Stomach (tissue), 19 donors: ENCODE measurements at places on chromosomes 3 and 15. TPM values are rescaled to one million over a fixed set of nuclear protein-coding genes. Genes with fewer than 3 reads are reported as not detected.

GRCh38 chr3:94822298-94822697 is 759.4 kb downstream of the NSUN3 start:
- H3K36me3 ChIP-seq = no peaks in the 10 kb centered on the region
- H3K4me1 ChIP-seq = no peaks in the 10 kb centered on the region
- no peak overlapping the region for H3K27ac ChIP-seq
- DNase-seq = no peak
- no peaks in the 10 kb centered on the region for H3K27me3 ChIP-seq
- H3K4me3 ChIP-seq = no peak overlapping the region

DNA sequence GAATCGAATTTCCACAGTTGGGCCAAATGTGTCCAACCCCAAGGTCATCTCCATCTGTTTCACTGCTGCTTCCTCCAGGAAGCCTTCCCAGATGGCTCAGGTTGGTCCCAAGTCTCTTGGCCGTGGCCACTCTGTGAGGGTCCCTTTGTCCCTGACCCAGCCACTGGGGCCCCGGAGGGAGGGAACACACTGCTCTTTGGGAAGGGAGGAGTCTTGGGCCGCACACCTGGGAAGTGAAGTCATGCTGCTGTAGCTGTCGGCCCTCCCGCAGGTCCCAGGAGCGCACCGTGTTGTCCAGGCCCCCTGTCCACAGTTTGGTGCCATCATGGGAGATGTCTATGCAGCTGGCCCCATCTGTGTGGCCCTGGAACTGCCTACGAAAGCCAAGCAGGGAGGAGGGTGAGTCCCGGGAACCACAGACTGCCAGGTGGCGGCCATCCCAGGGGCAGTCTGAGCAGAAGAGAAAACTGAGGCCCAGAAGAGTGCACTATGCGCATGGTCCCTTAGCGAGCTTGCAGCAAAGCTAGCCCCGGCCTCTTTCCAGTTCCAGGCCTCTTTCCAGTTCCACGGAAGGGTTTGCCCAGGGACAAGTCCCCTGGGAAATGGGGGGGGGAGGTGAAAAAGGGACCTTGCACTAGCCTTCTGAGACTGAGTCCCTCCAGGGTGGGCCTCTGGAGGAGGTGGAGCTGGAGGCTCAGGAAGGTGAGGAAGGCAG is 44.6 kb downstream of the TLE3 start:
- no peaks in the 10 kb centered on the region for H3K27me3 ChIP-seq
- no peak overlapping the region for H3K4me3 ChIP-seq
- peaks cover 6% of the 10 kb centered on the region for H3K4me1 ChIP-seq
- H3K36me3 ChIP-seq = peaks cover 100% of the 10 kb centered on the region

DNA sequence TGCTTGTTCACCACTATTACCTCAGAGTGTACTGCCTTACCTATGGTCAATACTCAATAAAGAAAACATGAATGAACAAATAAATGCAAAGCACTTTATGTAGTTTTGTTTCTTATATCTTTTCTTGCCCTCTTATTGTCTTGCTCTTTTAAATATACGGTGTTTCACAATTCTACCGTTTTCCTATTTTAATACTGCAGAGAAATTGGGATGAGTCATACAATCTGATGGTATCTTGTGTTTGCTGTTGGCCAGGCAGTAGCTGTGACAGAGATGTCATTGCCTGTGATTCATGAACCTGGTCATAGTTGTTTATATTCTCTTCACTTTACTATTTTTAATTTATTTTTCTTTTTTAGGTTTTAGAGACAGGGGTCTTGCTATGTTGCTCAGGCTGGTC is 48.3 kb downstream of the SERP1 start:
- H3K4me3 ChIP-seq = no peak overlapping the region
- no peaks in the 10 kb centered on the region for H3K4me1 ChIP-seq
- no peaks in the 10 kb centered on the region for H3K36me3 ChIP-seq

- H3K36me3 ChIP-seq = no peaks in the 10 kb centered on the region
- H3K4me1 ChIP-seq = no peaks in the 10 kb centered on the region
- no peak overlapping the region for H3K27ac ChIP-seq
- no peaks in the 10 kb centered on the region for H3K27me3 ChIP-seq
- H3K4me3 ChIP-seq = no peak overlapping the region
Observed at GRCh38 chr3:16113704-16114103, 60.8 kb upstream of the GALNT15 start.

GRCh38 chr3:160132226-160132625 is 93.0 kb upstream of the C3orf80 start:
- H3K36me3 ChIP-seq = no peaks in the 10 kb centered on the region
- no peak for DNase-seq
- no peaks in the 10 kb centered on the region for H3K27me3 ChIP-seq
- H3K4me3 ChIP-seq = no peak overlapping the region

DNA sequence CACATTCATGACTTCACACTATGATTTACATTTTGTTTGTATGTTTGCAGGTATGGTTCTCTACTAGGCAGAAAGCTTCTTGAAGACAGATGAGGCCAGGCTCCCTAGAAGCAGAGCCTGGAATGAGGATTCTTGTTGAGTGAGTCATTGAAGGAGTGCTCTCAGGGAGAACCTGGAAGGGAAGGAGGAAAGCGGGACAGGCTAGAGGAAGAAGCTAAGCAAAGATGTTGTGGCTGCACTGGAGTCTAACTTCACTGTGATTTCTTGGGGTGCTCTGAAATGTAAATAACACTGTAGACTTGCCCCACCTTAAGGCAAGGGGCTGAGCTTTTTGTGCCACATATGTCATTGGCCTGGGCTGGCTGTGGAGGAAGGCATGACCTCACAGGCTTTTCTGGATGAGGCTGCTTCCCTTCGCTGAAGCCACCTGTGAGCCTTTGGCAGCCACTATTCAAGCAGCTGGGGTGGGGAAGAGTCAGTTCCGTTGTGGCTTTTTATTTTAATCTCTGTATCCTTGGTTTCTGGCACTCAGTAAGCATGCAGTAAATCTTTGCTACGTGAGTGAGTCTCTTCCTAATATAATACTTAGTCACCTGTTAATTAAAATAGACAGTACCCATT is 307.3 kb downstream of the SV2B start:
- DNase-seq = no peak
- no peaks in the 10 kb centered on the region for H3K27me3 ChIP-seq
- no peaks in the 10 kb centered on the region for H3K36me3 ChIP-seq
- no peak overlapping the region for H3K4me3 ChIP-seq
- no peaks in the 10 kb centered on the region for H3K4me1 ChIP-seq

DNA sequence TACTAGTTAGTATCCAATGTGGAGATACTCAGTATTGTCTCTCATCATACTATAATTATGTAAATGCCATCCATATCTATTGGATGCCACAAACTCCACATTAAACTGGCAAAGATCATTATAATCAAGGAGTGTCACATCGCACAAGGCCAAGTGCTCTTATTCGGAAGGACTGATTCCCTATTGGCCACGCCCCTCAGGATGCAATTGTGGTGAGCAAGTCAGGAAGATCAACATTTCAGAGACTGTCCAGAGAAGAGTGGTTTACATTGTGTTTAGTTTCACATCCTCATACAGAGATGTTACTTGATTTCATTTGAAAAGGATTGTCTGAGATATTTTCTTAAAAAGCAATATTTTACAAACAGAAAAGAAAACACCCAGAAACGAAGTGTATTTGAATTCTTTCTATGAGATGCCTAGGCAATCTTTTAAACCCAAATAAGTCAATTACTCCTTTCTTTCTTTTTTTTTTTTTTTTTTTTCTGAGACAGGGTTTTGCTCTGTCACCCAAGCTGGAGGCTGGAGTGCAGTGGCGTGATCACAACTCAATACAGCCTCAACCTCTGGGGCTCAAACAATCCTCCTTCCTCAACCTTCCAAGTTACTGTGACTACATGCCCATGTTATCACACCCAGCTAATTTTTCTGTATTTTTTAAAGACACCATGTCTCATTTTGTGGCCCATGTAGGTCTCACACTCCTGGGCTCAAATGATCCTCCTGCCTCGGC is 369.1 kb downstream of the RBMS3 start:
- no peaks in the 10 kb centered on the region for H3K27me3 ChIP-seq
- no peaks in the 10 kb centered on the region for H3K36me3 ChIP-seq
- H3K4me1 ChIP-seq = no peaks in the 10 kb centered on the region

- no peak overlapping the region for H3K27ac ChIP-seq
- H3K4me1 ChIP-seq = peaks cover 27% of the 10 kb centered on the region
- H3K27me3 ChIP-seq = no peaks in the 10 kb centered on the region
- H3K4me3 ChIP-seq = peak overlapping the region; percentile 50
- DNase-seq = peak; percentile 76
Observed at GRCh38 chr15:26771578-26772153, 1.2 kb downstream of the GABRB3 start.

- H3K4me3 ChIP-seq = no peak overlapping the region
- no peak for DNase-seq
- H3K27ac ChIP-seq = peak overlapping the region; percentile 56
- peaks cover 25% of the 10 kb centered on the region for H3K4me1 ChIP-seq
- H3K27me3 ChIP-seq = no peaks in the 10 kb centered on the region
Observed at GRCh38 chr15:36601952-36602351, 22.5 kb downstream of the CDIN1 start.

GRCh38 chr3:143751643-143752178 is 96.6 kb downstream of the SLC9A9 start:
- no peaks in the 10 kb centered on the region for H3K4me1 ChIP-seq
- no peaks in the 10 kb centered on the region for H3K36me3 ChIP-seq
- no peak overlapping the region for H3K27ac ChIP-seq

DNA sequence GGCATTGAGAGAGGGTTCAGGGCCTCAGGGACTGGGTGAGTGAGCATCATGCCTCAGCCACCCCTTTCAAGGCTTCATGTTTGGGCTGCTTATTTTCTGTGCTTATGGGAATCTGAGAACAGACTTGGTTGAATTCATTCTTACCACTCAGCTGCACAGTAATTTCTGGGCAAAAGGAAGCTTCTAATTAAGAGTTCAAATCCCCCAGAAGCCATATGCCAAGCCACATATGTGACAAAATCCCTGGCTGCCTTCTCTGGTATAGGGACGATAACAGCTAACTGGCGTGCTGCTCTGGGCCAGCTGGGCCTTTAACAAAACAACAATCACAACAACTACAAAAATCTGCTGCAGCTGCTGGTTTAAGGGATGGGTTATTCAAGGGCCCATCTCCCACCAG is 181.0 kb upstream of the ANKRD28 start:
- no peaks in the 10 kb centered on the region for H3K27me3 ChIP-seq
- H3K4me3 ChIP-seq = no peak overlapping the region
- no peak for DNase-seq
- peaks cover 3% of the 10 kb centered on the region for H3K4me1 ChIP-seq
- no peak overlapping the region for H3K27ac ChIP-seq

DNA sequence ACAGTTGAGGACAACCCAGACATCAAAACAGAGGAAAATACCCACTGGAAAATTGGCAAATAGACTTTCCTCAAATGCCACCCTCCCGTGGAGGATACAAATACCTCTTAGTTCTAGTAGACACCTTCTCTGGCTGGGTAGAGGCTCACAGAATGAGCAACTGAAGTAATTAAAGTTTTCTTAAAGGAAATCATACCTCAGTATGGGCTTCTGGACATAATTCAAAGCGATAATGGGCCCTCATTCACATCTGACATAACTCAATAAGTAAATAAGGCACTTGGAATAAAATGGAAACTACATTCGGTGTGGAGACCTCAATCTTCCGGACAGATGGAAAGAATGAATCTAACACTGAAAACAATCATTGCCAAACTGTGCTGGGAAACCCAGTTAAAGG is 115.2 kb upstream of the PLCL2 start:
- no peak overlapping the region for H3K27ac ChIP-seq
- H3K4me1 ChIP-seq = no peaks in the 10 kb centered on the region
- no peaks in the 10 kb centered on the region for H3K27me3 ChIP-seq
- no peak overlapping the region for H3K4me3 ChIP-seq
- no peak for DNase-seq
- H3K36me3 ChIP-seq = no peaks in the 10 kb centered on the region

DNA sequence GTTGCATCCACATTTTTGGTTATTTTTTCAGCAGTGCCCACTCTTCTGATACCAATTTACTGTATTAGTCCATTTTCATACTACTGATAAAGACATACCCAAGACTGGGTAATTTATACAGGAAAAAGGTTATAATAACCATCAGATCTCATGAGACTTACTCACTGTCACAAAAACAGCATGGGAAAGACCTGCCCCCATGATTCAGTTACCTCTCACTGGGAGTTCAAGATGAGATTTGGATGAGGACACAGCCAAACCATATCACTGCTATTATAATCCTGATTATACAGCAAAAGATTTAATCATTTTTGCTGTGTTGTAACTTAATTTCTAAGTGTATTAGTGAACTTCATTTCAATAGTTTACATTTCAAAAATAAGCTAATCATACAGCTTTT is 6.6 kb downstream of the ZBED2 start:
- H3K4me1 ChIP-seq = no peaks in the 10 kb centered on the region
- H3K27ac ChIP-seq = no peak overlapping the region
- no peak for DNase-seq
- no peak overlapping the region for H3K4me3 ChIP-seq
- H3K27me3 ChIP-seq = no peaks in the 10 kb centered on the region

DNA sequence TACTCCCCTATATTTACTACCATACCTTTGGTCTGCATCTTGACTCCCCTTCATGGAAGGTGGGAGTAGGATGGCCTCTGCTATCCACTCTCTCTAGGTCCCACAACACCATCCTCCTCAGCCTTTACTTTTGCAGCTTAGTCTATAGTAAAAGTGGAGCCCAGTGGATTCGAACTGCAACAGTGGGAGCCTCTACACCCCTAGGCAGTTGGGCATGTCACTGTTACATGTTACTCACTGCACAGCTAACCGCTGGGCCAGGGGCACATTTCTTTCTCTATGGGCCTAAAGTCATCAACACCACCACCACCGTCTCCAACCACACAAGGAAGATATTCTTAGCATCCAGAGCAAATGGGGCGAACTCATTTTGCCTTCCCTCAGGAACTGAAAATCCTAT is 62.9 kb downstream of the KLF13 start:
- no peaks in the 10 kb centered on the region for H3K36me3 ChIP-seq
- H3K27ac ChIP-seq = no peak overlapping the region
- H3K4me1 ChIP-seq = peaks cover 44% of the 10 kb centered on the region
- no peak overlapping the region for H3K4me3 ChIP-seq
- H3K27me3 ChIP-seq = no peaks in the 10 kb centered on the region
- no peak for DNase-seq

GRCh38 chr15:40372981-40373380 is 9.5 kb upstream of the KNSTRN start:
- DNase-seq = no peak
- H3K4me1 ChIP-seq = peaks cover 5% of the 10 kb centered on the region
- no peaks in the 10 kb centered on the region for H3K27me3 ChIP-seq
- H3K36me3 ChIP-seq = no peaks in the 10 kb centered on the region
- no peak overlapping the region for H3K27ac ChIP-seq

Gene DNASE1L3
- not detected for total RNA-seq

Gene TUSC7
- not detected for total RNA-seq

Gene PFN2
- 130 TPM for total RNA-seq

Gene LYZL4
- total RNA-seq = not detected

Gene GRAMD1C
- total RNA-seq = 0.58 TPM

Gene MAPKAPK3
- total RNA-seq = 24.6 TPM
